Activated naive CD4-positive, alpha-beta T cell (primary cell): ENCODE measurements at places on chromosomes 2 and 18.

- DNase-seq, result no peak
These were observed 21.6 kb downstream of the PTPN2 start for GRCh38 chr18:12862467-12862866.

DNA sequence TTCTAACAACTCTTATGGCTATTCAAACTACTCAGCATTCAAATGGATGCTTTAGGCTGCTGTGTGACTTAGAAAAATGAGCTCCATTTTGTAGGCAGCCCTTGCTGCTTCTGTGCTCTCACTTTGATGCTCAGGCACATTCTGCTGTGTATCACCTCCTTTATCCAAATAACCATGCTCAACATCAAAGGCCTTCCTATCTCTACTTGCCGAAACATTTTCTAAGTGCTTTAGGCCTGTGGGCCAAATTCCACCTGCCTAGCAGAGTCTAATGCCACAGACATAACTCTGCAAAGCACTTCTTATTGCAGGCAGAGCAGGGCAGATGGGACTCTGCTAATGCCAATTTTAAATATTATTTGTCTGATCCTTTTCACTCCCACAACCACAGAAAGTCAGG is 397.4 kb downstream of the RND3 start:
- no peak for DNase-seq

GRCh38 chr2:239952251-239952650 is 72.9 kb downstream of the NDUFA10 start:
- no peak for DNase-seq

GRCh38 chr2:96511851-96512250 is 6.7 kb upstream of the NEURL3 start:
- no peak for DNase-seq

- DNase-seq, result no peak
These were observed 69.2 kb upstream of the GLI2 start for GRCh38 chr2:120666433-120666832.

GRCh38 chr2:221425891-221426290 is 146.2 kb downstream of the EPHA4 start:
- DNase-seq, result no peak

GRCh38 chr2:12457831-12458230 is 258.9 kb upstream of the TRIB2 start:
- DNase-seq, result no peak

DNA sequence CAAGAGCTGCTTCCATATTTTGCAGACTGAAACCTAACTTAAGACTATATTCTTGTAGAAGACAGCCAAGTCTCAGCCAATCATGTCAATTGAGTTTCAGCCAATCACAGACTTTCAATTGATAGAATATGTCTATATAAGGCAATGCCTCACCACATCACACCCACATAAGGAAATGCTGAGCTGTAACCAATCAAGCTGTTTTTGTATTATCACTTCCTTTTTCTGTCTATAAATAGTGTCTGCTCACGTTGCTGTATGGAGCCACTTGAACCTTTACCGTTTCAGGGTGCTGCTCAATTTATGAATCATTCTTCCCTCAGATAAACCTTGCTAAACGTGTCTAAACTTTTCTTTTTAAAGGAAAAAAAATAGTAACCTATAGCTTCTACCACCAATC is 1554.4 kb upstream of the LRRTM1 start:
- DNase-seq, result no peak

DNA sequence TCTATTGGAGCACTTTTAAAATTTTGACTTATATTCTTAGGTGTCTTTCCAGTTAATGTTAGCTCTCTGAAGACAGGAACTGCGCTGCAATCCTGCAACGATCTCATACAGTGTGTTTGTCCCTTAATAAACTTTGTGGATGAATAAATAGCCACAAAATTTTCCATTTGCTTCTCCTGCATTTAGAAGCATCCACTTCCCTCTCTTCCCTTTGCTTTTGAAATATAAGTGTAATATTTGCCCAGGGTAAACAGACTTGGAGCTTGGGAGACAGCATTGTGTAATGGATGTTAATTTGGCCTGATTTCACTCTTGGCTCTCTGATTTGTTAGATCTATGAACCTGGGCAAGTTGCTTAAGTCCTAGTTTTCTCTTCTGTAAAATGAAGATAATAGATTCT is 58.2 kb upstream of the CD28 start:
- no peak for DNase-seq

DNA sequence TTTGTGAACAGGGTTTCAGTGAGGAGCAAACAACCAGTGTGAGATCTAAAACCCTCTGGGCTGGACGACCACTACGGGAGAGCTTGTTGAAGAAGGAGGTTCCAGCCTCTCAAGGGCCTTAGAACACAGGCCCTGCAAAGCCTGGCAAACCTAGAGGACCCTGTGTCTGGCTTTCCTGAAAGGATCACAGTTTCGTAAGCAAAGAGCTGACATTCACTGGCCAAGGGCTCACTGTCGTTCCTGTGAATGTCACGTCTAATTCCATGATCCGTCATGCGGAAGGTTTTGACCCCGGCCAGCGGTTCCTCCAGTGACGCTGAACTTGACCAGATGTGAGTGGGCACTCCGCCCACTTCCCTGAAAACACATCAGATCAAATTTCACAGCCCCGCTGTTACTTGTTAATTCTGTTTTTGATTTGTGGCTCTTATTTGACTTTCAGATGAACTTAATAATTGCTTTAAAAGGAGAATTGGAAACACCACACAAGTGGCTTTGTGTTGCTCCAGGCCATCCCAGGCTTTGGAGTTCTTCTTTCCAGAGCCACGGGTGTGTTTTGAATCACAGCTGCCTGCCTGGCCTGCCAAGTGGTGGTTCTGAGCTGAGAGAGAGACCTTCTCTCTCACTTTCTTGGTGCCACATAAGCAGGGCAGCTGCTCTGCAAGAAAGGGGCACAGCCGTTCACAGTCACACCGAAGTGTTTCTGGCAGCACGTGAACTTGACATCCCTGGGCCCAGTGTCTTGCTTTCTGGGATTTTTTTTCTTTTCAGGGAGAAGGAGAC is 308.4 kb downstream of the NDUFA10 start:
- DNase-seq, result no peak
